Mesenteric fat pad (tissue), 1 donor: ENCODE measurements at places on chromosomes 6 and 20.

- no peak for DNase-seq
Measured at GRCh38 chr20:45345104-45345936, 2.9 kb downstream of the SDC4 start.

- DNase-seq = no peak
Measured at GRCh38 chr20:1629321-1629720, 9.5 kb upstream of the SIRPB1 start.

GRCh38 chr6:131687022-131687421 lies 14.2 kb downstream of the OR2A4 start:
- no peak for DNase-seq

DNA sequence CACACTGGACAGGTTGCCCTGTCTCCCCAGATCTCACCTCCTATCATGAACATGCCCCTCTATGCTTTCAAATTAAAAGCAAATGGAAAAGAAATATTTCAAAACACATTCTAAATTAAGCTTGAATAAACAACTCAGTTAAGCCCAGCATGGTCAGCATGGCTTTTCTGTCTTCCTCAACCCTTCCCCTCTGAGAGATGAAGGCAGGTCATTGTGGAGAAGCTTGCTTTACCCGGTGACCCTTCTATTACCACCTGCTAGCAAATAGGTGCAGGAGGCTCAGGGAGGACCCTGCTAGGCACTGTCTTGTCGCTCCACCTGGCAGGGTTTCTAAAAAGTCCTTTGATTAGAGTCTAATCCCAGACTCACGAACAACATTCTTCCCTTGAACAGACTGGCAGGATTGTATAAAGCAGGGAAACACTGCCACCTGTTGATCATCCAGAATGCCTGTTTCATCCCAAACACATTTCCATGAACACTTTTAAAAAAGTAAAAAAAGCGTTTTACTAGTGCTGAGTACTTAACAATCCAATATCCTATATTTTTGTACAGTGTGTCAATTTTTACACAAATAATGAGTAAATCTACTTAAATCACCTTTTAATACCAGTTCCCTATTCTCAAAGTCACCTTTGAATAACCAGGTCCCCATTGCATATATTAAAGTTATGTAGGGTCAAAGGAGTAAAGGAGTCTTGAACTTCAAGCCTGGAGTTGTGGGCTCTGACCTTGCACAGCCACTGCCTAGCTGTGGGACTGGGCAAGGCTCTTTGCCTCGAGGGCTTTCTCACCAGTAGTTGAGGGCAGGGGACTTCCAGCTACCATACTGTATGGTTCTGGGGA lies 75.5 kb downstream of the GPR6 start:
- no peak for DNase-seq

- no peak for DNase-seq
Measured at GRCh38 chr6:19714434-19715166, 122.6 kb upstream of the ID4 start.
